ENCODE measurements at places on chromosomes 16 and 17. TPM values are rescaled to one million over a fixed set of nuclear protein-coding genes. Genes with fewer than 3 reads are reported as not detected.

GRCh38 chr17:7383742-7384488 lies 3.0 kb downstream of the TNK1 start:
- DNase-seq = no peak

Gene TERB1
- total RNA-seq = 0.26 TPM

- peak; percentile 92 for DNase-seq
Measured at GRCh38 chr17:76599694-76600460, 14.2 kb upstream of the ST6GALNAC2 start.

- no peak for DNase-seq
Measured at GRCh38 chr17:57313097-57313835, 56.9 kb downstream of the MSI2 start.

- DNase-seq = no peak
Measured at GRCh38 chr16:55540221-55540620, 26.3 kb upstream of the CAPNS2 start.

GRCh38 chr16:48409839-48410632 lies 24.8 kb upstream of the SIAH1 start:
- DNase-seq = peak; percentile 92

GRCh38 chr16:74738113-74738541 lies 36.5 kb downstream of the FA2H start:
- DNase-seq = peak; percentile 60

DNA sequence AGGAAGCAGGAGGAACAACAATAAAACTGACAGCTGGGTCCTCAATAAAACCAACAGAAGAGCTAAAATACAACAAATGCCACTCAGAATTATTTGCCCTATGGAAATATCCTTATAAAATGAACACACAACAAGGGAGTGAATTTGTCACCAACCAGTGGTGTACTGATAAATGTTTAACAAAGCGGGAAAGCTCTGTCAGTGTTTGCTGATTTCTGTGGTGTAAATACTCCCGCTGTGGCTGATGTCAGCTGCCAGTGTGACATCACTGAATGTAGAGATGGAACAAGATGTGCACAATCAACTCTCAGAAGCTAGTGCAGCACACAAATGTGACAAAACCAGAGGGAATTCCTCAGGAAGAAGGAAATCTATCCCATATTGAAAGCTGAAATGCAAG lies 51.9 kb downstream of the CDYL2 start:
- DNase-seq = no peak

GRCh38 chr16:57740423-57741071 lies 5.0 kb downstream of the KATNB1 start:
- no peak for DNase-seq

Gene C16orf96
- not detected for total RNA-seq

Gene CTRB2
- not detected for total RNA-seq

GRCh38 chr17:69729944-69730343 lies 315.4 kb downstream of the MAP2K6 start:
- peak; percentile 98 for DNase-seq

DNA sequence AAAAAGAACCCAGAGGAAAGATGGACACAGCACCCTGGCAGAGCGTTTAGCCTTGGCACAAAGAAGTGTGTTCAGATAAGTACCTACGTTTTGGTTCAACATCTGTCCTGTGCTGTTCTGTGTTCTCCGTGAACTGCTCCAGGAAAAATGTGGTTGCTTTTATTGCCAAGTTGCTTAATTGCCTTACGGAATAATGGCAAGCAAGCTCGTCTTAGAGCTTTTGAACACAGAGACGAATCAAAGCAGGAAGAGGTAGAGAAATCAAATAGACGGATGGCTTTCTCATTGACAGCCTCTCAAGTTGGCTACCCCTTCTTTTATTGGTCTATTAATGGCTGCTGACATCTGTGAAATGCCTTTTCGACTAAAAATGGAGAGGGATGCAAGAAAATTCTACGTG lies 911.1 kb upstream of the EEF2KMT start:
- no peak for DNase-seq

DNA sequence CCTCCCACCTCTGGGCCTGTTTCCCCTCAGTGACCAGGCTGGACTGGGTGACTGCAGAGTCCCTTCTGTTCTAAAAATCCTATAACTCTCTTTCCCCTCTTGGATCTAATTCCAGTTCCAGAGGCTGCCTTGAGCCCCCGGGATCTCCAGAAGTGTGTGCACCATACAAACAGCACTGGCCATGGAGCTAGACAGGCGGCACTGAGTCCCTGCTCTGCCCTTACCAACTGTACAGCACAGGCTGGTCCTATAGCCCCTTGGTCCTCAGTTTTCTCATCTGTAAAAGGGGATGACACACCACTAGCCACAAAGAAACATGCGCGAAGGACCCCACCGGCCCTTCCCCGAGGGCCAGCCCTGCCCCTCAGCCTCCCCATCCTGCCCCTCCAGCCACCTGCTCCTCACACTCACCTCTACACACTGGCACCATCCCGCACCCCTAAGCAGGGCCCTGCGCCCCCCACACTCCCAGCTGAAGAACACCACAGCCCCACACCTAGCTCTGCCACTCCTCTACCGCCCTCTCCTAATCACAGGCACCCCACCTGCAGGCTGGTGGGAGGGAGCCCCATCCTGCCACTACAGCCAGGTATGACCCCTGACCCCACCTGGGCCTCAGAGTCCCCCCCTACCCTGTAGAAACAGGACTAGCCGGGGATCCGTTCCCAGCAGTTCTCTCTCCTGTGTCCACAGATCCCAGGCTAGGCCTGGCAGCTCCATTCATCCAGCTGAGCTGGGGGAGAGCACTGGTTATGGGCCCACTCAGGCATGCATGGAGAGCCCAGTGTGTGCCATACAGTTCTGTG lies 913 bp upstream of the KRT16 start:
- DNase-seq = no peak

- DNase-seq = no peak
Measured at GRCh38 chr16:28982949-28983348, 1.9 kb upstream of the LAT start.

DNA sequence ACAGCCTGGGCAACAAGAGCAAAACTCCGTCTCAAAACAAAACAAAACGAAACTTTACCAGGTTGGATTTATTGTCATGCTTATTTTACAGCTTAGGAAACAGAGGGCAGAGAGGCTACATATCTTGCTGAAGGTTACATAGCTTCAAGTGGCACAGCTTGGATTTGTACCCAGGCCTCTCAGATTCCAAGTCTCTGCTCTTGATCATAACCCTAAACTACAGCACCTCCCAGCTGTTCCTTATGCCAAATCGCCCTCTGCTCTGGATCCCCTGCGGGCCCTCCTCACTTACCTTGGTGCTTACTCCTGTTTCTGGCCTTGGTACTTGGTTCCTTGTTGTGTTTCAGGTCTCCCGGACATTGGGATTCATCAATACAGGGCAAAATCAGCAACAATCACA lies 11.7 kb upstream of the CUEDC1 start:
- DNase-seq = no peak

GRCh38 chr16:55908641-55909040 lies 33.5 kb upstream of the CES5A start:
- DNase-seq = no peak

GRCh38 chr16:89873972-89874689 lies 739 bp downstream of the TCF25 start:
- peak; percentile 75 for DNase-seq

- peak; percentile 98 for DNase-seq
Measured at GRCh38 chr17:64081802-64082799, 47.8 kb downstream of the ERN1 start.

DNA sequence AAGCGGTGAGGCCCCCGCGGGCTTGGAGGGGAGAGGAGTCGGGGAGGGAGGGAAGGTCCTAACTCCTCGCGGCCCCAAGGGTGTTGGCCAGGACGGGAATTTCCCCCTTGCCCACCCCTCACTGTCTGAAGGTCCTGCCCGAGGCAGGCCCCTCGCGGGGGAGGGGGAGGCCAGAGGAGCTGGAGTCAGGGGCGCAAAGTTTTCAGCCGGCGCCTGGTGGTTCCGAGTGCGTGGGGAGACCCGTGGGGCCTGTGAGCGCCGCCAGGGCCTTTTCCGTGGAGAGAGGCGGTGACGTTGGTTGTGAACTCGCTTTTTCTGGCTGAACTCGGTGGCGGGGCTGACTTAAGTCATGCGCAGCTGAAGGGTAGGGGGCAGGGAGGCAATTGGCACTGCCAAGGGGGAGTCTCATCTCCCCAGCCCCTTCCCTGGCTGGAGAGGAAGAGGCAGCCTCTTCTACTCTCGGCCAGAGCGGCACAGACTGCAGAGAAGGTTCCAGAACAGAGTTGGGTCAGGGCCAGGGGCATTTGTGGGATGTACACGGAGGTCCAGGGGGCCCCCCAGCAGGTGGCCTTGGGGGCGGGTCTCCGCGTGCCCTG lies 1.5 kb downstream of the CACNA1H start:
- DNase-seq = no peak

Gene ASIC2
- total RNA-seq = not detected

Gene FBXL16
- total RNA-seq = 0.64 TPM

GRCh38 chr16:17468611-17469010 lies 2.1 kb downstream of the XYLT1 start:
- DNase-seq = no peak

Gene ADAM11
- total RNA-seq = 0.53 TPM

Gene TNRC6C
- total RNA-seq = 1.3 TPM

- DNase-seq = no peak
Measured at GRCh38 chr17:77880711-77881450, 77.6 kb upstream of the TNRC6C start.

DNA sequence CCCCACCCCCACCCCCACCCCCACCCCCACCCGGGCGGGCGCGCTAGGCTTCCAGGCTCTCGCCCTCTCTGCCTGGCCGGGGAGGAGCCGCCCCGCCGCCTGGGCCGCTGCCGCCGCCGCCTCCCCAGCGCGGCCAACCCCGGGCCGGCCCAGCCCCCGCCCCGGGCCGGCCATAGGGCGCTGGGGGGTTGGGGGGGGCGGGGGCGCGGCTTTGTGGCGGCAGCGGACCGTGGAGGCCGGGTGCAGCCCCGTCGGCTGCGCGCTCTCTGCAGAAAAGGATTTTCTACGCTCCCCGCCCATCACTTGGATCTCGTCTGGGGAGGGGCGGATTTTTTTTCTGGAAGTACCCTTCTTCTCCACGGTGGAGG lies 230.9 kb downstream of the MRTFB start:
- peak; percentile 27 for DNase-seq

DNA sequence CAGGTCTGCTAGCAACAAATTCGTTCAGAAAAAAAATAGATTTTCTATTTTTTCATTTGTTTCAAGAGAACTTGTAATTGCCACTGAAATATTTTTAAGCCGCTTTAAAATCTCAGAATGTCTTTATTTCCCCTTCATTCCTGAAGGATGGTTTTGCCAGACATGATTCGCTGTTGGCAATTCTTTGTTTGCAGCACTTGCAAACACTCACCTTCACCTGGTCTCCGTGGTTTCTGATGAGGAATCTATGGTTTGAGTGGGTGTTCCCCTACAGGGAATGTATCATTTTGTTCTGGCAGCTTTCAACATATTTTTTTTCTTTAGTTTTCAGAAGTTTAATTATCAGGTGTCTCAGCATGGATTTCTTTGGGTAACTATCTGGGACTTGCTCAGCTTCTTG lies 36.3 kb upstream of the CBX4 start:
- DNase-seq = peak; percentile 32

DNA sequence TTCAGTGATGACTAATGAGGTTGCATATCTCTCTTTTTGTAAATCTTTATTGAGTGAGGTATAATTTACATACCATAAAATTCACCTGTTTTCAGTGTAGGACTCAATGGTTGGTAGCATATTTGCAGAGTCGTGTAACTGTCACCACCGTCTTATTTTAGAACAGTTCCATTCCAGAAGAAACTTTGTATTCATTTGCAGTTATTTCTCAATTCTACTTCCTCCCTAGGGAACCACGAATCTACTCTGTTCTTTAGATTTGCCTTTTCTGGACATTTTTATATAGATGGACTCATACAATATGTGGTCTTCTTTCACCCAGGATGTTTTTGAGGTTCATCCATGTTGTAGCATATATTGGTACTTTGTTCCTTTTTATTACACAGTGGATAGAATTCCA lies 3.7 kb downstream of the FTO start:
- no peak for DNase-seq

DNA sequence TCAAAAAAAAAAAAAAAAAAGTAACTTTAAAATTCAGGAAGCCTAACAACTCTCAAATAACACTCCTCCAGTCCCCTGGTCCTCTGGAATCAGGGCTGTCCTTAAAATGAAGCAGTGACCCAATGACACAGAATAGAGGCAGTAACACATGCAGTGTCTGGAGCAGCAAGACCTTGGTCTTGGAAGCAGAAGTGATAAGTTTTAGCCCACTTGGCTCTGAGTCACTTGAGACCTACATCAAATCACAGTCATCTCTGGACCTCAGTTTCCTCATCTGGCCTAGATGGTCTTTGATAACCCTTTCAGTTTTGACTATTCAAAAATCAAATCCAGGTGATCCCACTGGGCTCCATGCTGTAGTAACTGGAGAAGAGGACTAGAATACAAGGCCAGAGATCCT lies 39.0 kb downstream of the LYRM1 start:
- no peak for DNase-seq

DNA sequence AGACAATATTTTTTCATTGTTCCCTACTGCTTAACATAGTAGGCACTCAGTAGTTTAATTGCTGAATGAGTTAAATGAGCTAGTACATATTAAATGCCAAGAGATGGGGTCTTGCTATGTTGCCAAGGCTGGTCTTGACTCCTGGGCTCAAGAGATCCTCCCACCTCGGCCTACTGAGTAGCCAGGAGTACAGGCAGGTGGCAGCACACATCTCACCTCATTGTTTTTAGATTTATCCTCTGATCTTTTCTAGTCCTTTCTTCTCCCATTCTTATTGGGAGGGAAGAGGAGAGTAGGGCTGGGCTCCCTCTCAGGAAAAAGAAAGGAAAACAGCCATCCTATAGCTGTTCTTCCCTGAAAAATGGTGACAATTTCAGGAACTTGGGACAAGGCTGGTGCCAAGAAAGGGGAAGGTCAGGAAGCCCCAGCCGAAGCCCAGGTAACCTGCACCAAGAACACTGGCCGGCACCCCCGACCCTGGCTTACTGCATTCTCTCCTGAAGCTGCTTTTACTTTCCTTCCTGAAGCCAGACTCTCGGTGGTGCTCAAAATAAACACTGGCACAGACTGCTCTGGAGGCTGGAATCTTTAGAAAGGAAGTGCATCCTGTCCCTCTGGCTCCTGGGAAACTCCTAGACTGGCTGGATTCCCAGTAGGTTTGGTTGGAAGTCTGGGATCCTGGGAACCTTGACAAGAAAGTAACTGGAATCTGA lies 2.7 kb downstream of the TNFAIP1 start:
- peak; percentile 38 for DNase-seq

Gene GDPD3
- total RNA-seq = 20.7 TPM

Gene NPIPA7
- 1.3 TPM for total RNA-seq

Gene PDILT
- not detected for total RNA-seq

GRCh38 chr17:73693071-73693470 lies 48.8 kb upstream of the SDK2 start:
- no peak for DNase-seq

DNA sequence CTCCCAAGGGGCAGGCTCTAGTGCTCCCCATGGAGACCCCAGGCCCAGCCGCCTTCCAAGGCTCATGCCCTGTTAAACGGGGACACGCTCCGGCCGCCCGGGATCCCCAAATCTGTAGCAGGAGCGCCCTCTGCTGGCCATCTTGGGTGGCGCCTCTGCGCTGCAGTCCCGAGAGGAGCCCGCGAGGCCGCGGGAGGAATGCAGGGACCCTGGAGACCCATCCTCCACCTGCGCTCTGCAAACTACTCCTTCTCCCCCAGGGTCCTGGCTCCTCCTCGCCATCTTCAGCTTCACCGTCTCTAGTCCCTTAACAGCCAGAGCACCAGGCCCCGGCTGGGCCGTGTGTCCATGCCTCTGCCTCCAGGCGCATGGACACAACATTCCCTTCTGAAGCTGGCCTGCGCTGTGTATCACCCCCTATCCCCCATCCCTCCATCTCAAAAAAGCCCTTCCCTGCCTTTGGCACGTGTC lies 23.6 kb upstream of the KRT17 start:
- no peak for DNase-seq

GRCh38 chr17:28896884-28897768 lies at the start of gene FLOT2:
FLOT2 (minus strand) TSS chr17:28897733; CDS start chr17:28897574, 159 bp downstream.
- peak; percentile 90 for DNase-seq

All from bronchial epithelial cell (primary cell).